ENCODE measurements at places on chromosomes 16 and 17.

GRCh38 chr17:43578699-43579565 is 32.8 kb upstream of the ETV4 start:
- no peak for DNase-seq

- no peak for DNase-seq
Observed at GRCh38 chr17:39618246-39618913, 8.4 kb upstream of the PPP1R1B start.

DNA sequence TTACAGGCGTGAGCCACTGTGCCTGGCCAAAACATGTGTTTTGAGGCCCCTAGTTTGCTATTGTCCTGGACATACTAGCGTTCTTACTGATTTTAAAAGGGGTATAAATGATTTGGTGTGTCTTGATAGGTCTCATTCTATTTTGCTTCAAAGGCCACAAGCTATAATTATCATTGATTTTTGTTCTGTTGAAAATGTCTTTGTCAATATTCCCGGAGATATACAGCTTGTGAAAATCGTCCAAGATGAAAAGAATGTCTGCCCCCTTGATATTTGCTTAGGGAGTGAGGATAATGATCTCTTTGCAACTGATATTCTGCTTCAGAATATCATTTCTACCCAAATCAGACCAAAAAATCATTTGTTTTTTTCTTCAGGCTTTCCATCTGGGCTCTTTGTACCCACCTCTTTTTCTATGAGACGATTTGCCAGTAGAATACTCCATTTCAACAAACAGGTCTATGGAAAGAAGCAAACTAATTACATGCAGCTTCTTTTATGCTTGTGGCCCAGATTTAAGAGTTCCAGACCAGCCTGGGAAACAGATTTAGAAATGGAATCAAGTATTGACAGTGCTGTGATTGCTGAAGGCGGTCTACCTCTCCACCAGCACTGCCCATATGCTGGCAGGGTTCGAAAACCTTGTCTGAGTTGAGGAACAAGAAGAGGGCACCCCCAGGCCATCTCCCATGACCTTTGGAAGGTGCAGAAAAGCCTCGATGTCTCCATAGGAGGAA is 14.1 kb upstream of the ST6GALNAC1 start:
- no peak for DNase-seq

GRCh38 chr17:63439687-63440086 is 6.4 kb downstream of the CYB561 start:
- no peak for DNase-seq

DNA sequence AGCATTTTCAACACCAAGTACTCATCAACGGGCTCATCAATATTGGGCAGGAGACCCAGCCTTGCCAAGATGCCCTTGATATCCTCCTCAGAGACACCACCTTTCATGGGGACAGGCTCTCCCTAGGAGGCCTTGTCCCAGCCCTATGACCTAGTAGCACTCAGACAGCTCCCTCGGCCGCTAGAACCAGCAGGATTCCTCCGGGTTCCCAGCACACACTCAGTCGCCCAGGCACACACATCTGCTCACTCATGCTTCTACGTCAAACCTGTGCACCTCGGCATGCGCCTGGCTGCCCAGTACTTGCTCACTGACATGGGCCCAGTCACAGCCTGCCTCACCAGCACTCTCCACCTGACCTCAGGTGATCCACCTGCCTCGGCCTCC is 17.0 kb downstream of the SRCIN1 start:
- no peak for DNase-seq

DNA sequence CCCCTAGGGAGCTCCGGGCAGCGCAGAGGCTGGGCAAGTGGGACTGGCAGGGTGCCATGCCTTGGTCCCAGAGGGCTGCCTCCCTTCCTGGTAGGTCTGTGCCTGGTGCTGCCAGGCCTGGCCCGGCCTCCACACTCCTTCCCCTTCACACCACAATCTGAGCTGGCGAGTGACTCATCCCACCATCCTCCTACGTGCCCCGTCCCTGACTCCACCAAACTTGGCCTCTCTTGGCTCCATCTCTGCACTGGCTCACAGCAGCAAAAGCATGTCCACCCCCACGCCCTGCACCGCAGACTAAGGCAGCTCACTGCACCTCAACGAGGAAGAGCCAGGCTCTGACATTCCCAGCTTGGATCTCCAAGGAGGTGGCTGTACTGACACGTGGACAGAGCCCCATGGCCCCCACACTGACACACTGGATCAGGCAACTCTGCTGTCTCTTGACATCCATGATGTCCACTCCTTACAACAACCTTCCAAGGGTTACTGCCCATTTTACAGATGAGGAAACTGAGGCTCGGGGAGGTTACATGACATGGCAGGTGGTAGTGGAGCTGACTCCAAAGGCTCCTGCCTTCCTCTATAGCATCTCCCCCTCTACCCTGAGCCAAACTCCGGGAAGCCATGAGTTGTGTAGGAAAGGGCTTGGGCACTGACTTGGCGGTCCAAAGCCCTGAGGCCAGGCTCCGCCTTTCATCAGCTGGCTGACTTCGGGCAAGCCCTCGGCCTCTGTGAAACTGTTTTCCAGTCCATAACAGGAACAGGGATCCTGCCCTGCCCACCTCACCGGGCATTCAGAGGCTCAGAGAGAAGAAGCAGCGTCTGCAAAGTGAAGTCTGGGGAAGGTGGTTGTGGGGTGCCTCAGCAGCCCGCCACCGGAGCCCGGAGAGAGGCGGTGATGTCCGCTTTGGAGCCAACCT is 20.1 kb upstream of the KRT19 start:
- DNase-seq: no peak

- DNase-seq: no peak
Observed at GRCh38 chr16:66948134-66948836, 12.8 kb upstream of the CES3 start.
